Stimulated activated CD4-positive, alpha-beta T cell treated with anti-CD3 and anti-CD28 coated beads, TNF-alpha, amount 100 ng/mL, for 1 hour (primary cell): ENCODE measurements at places on chromosomes 4 and X.

DNA sequence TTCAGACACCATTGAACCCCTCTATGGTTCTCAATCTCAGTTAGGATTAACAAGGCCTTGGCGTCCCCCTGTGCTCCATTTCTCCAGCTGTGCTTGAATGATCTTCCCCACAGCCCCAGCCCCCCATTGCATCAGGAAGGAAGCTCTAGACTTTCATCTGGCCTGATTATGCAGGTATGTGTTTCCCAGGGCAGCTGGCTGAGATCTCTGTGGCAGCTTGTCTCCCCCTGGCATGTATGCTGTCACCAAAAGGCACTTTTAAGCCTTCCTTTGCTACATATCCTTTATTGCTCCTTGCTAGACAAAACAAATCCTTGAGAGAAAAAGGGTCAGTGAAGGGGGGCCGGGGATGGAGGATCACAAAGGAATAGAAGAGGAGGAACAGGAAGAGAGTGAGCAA lies 1056.0 kb upstream of the SLIT2 start:
- DNase-seq: no peak

DNA sequence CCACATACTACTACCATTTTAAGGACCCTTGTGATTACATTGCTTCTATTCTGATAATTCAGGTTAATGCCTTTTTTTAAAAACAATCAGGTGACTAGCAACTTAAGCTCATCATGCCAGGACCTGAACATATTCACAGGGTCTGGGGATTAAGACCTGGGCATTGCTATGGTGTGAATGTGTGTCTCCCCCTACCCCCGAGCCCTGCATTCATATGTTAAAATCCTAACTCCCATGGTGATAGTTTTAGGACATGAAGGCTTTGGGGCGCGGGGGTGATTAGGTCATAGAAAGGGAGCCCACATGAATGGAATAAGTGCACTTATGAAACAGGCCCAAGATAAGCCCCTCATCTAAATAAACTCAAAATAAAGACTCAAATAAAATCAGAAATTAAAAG lies 734.4 kb upstream of the PABPC4L start:
- no peak for DNase-seq

DNA sequence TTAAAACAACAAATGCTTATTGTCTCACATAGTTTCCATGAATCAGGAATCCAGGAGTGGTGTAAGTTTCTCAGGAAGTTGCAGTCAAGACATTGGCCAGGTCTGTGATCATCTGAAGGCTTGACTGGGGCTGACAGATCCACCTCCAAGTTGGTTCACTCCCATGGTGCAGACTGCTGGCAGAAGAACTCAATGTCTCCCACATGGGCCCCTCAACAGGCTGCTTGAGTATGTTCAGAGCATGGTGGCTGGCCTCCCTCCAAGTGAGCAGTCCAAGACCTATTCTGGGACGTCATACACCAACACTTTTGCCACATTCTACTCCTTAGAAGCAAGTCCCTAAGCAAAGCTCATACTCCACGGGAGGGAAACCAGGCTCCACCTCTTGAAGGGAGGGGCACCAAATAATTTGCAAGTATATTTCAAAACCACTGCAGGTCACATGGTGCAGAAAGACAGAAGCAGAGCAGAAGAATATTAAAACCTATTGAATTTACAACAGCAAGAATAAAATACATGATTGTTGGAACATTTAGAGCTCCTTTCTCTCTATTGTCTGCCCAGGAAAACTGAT lies 35.3 kb downstream of the LGI2 start:
- DNase-seq: no peak

- no peak for DNase-seq
These were observed 62.9 kb downstream of the LRP2BP start for GRCh38 chr4:185332575-185333464.

DNA sequence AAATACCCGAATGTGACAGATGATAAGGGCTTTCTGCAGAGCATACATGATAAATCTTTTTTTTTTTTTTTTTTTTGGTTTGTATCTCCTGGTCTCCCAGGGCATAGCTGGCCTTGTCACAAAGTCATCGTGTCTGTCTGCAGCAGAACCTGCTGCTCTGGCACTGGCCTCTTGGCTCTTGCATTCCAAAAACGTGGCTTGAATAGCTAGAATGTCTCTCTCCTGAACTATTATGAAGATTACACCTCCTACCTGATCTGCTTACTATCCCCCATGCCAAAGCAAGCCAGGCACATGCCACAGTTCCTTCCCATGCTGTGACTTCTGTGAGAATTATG lies 50.4 kb upstream of the SCRG1 start:
- no peak for DNase-seq

DNA sequence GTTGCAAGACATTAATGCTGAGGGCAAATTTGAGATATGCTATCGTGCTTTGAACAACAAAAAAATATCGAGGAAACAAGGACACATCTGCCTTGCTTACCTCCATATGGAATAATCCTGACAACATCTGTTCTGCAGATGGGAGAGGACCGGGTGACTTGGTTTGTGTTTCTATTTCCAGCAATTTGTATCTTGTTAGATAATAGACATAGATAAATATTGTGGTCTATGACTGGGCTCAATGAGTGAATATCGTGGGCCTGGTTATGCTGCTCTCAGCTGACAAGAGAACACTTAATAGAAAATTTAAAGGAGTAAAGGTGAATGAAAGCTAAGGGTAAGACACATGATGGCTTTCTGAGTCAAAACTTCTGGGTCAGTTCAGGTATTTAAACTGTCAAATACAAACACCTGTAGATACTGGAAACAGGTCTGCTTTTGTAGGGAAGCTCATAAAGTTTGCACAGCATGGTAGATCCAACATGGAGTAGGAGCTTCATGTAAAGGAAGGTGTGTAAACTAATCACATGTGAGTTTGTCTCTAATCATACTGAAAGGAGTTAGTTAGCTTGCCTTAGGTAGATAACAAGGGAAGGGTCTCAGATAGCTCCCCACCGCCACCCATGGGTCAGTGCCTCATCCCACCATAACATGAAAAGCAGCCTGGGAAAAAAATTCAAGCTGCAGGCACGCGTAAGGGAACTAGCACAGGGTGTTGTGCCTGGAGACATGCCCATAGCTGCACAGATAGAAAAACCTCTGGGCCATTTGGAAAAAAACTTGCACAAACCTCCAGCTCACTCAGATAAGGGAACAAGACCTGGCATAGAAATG lies 904.1 kb upstream of the EPHA5 start:
- no peak for DNase-seq

DNA sequence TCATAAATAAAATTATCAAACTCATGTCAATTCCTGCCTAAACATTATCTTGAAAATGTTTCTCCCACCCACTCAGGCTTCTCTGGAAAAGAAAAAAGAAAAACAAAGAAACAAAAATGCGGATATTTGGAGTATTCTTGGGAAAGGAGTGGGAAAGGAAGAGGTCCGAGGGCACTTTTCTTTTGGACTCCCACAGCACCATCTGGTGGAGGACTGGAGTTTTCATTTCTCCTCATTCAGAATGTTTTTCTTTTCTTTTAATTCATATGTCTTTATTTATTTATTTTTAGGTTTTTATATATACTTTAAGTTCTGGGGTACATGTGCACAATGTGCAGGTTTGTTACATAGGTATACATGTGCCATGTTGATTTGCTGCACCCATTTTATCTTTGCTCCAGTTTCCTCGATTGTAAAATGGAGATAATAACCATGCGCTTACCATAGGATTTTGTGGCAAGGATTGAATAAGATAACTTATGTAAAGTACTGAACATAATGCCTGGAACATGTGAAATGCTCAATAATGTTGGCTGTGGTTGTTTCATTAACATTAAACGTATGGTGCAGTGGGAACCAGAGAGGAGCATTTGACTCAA lies 8.0 kb upstream of the KCNE5 start:
- no peak for DNase-seq

GRCh38 chr4:40547789-40548132 lies 81.9 kb downstream of the RBM47 start:
- DNase-seq: no peak

DNA sequence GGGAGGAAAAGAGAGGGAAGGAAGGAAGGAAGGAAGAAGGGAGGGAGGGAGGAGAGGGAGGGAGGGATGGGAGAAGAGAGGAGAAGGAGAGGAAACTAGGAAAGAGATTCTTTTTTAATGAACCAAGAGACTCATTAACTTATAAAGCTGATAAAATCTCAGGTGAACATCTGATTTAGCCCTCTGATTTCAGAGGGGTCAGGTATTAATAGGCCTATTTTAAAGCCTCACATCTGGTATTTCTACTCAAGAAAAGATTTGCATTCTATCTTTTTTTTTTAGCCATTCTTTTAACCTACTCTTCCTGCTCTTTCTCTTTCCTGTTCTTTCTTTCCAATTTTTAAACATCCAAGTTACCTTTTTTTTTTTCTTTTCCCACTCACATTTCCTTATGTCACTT lies 103.3 kb upstream of the CPEB2 start:
- DNase-seq: no peak

DNA sequence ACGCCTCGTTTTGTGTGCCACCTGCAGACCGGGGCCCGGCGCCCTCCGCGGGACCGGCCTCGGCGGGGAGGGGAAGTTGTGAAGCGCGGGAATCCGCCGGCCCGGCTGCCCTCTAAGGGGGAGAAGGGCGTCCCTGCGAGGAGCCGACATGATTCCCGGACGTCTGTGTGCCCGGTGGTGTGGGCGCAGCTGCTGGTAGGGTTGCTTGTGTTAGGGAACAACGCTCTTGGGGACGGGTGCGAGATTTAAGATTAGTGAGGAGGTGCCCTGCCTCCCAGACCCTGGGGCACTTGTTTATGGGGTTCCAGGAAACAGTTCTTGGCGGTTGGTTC lies 627 bp downstream of the CDKN2AIP start:
- no peak for DNase-seq

GRCh38 chrX:150569155-150569477 lies 695 bp downstream of the MTM1 start:
- DNase-seq: peak; percentile 13

GRCh38 chr4:154186035-154186434 lies 305.6 kb downstream of the DCHS2 start:
- DNase-seq: no peak

DNA sequence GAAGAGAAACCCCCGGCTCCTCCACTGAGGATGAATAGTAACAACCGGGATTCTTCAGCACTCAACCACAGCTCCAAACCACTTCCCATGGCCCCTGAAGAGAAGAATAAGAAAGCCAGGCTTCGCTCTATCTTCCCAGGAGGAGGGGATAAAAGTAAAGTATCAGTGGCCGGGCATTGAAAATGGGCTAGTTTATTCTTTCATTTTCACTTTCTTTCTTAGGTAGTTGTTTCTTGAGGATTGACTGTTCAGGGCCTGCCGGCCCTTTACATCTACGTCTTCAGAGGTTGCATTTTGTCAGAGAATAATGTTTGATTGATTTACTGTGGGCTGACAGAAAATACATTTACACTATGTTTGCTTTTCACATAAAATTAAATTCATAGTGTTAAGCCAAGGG lies 27.1 kb downstream of the PAK3 start:
- DNase-seq: no peak
